ENCODE measurements at places on chromosomes 12 and 14. TPM values are rescaled to one million over a fixed set of nuclear protein-coding genes. Genes with fewer than 3 reads are reported as not detected.

The COX8C gene
- polyA plus RNA-seq = 0.36 TPM

GRCh38 chr12:12201274-12201758 is 65.5 kb downstream of the LRP6 start:
- no peak for DNase-seq

The RNASE2 gene
- polyA plus RNA-seq = 3.2 TPM

DNA sequence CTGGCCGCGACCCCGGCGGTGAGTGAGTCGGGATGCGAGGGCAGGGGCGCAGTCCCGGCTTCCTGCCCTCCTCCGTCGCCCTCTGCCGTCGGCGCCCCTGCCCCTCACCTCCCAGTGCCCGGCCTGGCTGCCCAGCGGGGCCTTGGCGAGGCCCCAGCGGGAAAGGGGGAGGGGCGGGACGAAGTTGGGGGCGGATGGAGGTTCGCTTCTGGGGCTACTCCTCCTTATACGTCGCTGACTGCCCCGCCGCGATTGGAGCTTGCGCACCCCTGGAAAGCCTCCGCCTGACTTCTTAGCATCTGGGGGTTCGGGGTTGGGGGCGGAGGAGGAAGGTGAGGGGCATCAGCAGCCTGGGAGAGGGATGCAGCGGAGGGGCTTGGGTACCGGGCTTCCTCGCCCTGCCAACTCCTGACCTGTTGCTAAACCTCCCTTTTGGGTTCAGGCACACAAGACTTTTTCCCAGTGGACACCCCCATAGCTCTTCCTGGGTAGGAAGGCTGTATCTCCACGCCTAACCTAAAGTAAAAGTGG is 406 bp downstream of the TMEM263 start:
- DNase-seq = peak; percentile 86

GRCh38 chr12:116594325-116595038 is 35.3 kb downstream of the MAP1LC3B2 start:
- peak; percentile 77 for DNase-seq

The GDF3 gene
- polyA plus RNA-seq = not detected

- no peak for DNase-seq
These were observed 65.9 kb downstream of the RERG start for GRCh38 chr12:15155271-15155670.

The PKP2 gene
- polyA plus RNA-seq = 4.8 TPM

GRCh38 chr12:118979763-118980406 is 1.5 kb upstream of the SRRM4 start:
- DNase-seq = peak; percentile 34

GRCh38 chr12:14284184-14284722 is 81.2 kb upstream of the ATF7IP start:
- DNase-seq = no peak

The KCNA5 gene
- 1.0 TPM for polyA plus RNA-seq

- DNase-seq = no peak
These were observed 16.3 kb upstream of the POLR3B start for GRCh38 chr12:106341086-106341877.

The STAC3 gene
- polyA plus RNA-seq = 3.2 TPM

DNA sequence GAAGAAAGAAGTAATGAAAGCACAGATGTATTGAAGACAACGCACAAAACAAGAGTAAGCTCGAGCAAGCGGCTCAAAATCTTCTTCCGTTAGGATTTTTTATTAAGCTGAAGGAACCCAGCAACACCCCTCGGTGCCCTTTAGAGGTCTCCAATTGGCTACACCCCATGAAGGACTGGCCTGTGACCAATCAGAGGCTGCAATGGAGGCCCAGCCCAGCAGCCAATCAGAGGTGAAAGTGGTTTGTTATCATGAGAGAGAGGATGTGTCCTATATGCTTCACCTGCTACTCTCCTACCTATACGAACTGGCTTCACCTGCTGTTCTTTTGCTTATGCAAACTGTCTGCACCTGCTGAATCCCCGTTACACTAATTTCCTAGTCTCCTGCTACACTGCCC is 358.8 kb downstream of the C12orf50 start:
- DNase-seq = no peak

All from left lung (tissue), 14 donors.